ENCODE measurements at places on chromosomes 12 and 14.

GRCh38 chr14:33499687-33500086 lies 451.2 kb downstream of the EGLN3 start:
- no peak for DNase-seq

- no peak for DNase-seq
Measured at GRCh38 chr12:109720152-109720856, 6.7 kb downstream of the FAM222A start.

GRCh38 chr14:100740929-100741328 lies 14.2 kb downstream of the DLK1 start:
- DNase-seq: no peak

DNA sequence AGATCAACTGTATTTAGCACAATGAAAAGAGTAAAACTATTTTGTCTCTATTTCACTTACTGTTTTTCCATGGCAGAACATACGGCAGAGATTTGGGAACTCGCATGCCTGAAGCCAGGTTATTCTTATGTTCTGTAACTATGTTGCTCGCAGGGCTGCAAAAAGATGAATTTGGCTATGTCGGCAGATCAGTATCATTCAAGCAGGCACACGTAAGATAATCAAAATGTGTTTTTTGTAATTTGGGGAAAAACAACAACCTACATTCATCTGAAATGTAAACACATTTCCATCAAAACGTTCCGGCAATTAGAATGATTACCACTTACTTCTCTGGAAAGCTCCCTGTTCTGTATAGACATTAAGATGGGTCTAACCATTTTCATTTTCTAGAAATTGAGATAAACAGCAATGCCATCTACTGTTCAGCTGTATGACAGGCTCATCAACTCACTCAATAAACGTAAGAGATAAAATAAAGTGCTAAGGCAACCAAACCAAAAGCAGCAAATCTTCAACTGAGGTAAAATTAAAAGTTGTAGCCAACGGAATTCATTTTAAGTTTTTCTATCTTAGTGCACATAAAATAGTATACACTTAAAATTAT lies 13.0 kb downstream of the GTSF1 start:
- DNase-seq: no peak

DNA sequence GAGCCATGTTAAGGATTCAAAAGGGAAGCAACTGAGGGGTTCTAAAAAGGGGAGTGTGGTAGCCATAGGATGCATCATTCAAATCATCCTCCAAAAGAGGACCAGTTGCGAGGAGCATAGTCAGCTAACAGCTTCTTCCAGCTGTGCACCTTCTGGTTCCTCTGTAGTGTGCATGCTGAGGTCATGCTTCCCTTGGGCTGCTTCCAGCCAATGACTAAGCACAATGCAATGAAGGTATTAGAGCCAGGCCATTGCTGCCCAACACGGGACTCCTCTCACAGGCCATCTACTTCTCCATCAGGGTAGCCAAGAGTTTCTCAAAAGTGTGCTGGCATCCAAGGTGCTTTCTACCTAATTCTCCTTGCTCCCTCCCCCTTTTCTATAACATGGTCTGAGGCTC lies 69.2 kb upstream of the ARID2 start:
- no peak for DNase-seq

GRCh38 chr12:11684393-11684792 lies 34.9 kb downstream of the ETV6 start:
- DNase-seq: no peak

GRCh38 chr12:115103884-115104883 lies 420.2 kb upstream of the TBX3 start:
- DNase-seq: no peak

DNA sequence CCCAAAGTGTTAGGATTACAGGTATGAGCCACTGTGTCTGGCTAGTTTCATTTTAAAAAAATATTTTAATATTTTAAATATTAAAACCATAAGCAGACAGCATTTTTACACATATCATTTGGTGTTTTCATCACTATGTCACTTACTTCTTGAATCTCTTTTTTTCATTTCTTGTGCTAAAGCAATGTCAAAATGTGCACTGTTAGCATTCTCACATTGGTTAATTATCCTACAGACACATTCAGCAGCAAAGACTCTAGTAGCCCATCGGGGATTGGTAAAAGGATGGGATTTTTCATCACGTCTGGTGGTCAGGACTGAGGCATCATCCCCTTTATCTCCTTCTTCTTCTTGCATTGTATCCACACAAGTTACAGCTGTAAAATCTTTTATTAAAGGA lies 96.9 kb downstream of the HEATR5A start:
- DNase-seq: no peak

DNA sequence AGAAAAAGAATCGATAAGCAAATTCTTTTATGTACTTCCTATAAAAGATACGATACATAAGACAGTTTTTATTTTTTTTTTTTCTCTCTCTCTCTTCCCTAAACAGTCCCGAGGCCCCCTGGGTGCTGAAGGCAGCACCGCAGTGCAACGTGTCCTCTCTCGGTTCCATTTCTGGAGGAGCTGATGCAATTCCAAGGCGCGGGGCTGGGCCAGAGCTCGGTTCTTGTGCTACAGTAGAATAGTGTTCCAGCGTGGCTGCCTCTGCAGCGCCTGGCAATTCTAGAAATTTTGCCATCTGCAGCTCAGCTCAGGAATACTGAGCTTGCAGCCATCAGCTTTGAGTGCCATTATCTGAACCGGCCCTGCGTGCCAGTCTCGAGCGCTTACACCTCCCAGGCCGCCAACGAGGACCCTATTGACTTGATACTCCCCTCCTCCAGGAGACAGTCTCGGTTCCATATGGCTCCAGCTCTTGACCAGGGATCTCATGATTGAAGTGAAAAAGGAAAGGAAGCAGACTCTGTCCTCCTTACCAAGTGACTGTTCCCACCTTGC lies 630 bp downstream of the ALDH1L2 start:
- no peak for DNase-seq

- no peak for DNase-seq
Measured at GRCh38 chr14:78614593-78614992, 444.4 kb downstream of the NRXN3 start.

DNA sequence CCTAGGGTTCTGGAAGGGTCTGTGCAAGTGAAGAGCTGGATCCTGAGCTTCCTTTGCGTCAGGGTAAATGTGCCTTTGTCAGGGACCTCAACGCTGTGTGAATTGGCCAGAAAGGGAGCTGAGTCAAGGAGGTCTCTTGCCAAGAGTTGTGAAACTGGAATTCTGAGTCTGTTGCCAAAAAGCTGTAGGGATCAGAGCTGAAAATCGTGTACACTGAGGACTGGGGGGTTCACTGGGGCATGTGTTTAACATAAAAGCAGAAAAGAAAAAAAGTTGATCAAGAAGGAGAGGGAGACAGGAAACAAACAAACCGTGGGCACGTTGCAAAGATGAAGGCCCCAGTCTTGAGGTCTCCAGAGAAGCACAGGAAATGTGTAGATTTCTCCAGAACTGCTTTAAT lies 1081.5 kb downstream of the VRK1 start:
- DNase-seq: no peak

DNA sequence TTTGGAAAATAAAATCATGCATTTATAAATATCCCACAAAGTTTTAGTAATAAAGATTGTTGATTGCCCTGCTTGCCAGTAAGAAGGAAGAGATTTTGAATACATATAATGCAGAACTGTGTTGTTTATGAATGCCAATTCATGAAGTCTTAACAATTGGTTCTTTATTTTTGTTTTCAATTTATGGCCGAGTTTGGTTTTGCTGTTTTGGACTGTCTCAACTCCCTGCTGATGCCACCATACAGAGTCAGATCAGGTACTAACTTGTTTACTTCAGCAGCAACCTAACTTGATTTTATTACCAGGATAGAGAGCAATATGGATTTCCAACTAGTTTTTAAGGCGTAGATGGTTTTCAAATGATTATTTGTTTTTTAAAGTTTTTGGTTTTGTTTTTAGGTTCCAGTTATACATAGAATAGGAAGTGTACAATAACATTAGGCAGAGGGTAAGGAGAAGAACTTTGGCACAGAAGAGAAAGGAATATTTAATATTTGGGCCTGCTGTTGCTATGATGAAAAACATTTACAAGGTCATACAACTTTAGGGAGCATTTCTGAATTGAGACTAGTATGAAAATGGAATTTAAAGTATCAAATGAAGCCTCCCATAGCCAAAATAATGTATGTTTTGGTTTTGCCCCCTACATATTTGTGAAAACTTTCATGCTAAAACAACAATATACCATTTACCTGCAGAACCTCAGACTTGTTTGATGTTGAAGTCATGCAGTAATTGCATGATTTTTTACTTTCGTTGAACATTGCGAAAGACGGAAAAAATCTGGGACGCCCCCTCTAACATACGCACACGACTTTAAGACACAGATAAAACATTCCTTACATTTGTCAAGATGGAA lies 904 bp upstream of the FAM177A1 start:
- no peak for DNase-seq

- DNase-seq: no peak
Measured at GRCh38 chr12:42502682-42503081, 86.9 kb downstream of the PRICKLE1 start.

- no peak for DNase-seq
Measured at GRCh38 chr12:49893753-49894750, 9.6 kb downstream of the FAIM2 start.

GRCh38 chr12:24756479-24757024 lies 192.3 kb downstream of the BCAT1 start:
- DNase-seq: no peak

DNA sequence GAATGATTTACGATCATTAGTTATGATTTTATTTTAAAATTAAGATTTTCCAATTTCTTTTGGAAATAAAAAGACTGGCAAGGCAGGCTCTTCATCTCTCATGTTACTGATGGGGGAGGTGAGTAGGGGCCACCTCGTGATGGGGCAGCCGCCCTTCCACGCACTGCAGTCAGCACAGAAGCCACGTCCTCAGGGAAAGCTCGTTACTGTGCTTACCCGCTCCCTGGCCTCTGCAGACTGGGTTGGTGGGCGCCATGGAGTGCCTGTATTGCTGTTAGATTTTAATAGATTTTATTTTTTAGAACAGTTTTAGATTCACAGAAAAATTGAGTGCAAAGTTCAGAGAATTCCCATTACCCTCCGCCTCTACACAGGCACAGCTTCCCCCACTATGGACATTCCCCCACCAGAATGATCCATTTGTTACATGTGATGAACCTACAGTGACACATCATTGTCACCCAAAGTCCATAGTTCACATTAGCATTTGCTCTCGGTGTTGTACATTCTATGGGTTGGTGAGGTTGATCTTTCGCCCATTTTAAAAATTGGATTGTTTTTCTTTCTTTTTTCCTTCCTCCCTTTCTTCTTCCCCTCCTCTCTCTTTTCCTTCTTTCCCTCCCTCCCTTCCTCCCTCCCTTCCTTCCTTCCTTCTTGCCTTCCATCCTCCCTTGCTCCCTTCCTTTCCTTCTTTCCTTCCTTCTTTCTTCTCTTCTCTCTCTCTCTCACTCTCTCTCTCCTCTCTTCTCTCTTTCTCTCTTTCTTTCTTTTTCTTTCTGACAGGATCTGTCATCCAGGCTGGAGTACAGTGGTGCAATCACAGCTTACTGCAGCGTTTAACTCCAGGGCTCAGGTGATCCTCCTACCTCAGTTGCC lies 30.7 kb downstream of the ADGRD1 start:
- no peak for DNase-seq

DNA sequence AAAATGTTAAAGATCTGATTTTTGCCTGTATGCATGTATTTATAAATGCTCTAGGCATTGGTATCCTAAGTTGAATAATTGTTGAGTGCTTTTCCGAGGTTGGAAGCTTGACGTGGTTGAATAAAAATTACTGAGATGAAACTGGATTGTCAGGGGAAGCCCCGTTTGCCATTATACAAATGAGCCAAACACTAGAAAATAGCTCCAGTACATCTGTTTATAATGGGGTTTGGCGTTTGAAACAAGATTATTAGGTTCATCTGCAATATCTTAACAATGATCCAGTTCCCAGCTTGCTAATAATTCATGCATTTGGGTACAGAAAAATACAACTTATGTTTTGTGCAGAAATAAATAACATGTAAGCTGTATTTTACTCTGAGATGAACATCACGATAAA lies 789.6 kb downstream of the GALC start:
- no peak for DNase-seq

GRCh38 chr12:67645601-67646000 lies 2.9 kb upstream of the DYRK2 start:
- DNase-seq: no peak

DNA sequence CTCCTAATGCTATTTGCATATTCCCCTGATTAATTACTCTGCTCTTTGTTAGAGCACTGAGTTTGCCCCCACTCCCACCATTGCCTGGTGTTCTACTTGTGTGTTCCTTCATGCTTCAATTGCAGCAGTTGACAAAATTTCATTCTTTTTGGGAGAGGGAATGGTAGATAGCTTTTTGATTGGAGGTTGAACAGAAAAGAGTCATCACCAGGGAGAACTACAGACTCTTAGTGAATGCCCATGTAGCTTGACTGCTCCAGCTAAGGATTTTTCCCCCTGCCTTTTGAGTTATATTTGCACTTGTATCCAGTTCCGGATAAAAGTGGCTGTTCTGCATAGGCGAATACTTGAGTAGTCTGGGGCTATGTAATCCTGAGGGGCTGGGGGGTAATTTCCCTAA lies 183.9 kb downstream of the ETNK1 start:
- no peak for DNase-seq

GRCh38 chr12:124453419-124454351 lies 113.7 kb downstream of the NCOR2 start:
- DNase-seq: peak; percentile 69

DNA sequence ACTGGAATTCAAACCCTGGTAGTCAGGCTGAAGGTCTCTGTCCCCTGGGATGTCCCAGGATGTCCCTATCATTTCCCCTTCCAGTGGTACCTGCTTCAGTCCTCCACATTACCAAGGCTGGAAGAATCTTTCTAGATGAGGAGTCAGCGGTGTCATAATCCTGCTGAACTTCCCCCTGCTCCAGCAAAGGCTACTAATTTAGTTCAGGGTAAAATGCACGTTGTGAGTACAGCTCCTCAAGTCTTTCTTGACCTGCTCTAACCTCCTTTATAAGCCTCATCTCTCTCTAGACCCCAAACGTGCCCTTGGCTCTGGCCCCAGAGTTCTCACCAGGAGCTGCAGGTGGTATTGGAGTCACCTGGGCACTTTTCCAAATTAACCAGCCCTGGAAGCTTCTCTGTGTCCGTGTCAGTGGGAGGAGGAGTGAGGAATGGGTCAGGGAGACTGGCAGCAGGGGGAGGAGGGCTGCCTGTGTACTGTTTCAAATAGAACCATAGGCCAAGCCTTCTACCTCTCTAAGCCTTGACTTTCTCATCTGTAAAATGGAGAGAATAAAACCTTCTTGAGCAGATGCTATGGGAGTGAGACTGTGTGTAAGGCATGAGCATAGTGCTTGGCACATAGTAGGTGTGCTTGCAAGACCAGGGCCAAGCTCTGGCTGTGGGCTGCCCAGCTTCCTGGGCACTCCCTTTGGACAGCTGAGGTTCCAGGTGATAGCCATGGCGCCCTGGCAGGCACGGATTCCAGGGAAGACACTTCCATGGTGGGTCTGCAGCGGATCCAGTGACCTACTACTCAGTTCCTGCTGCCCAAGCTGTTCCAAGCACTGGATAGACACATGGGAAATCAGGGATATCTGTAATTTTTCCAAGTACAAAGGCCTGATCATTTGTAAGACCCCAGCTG lies 24.5 kb downstream of the ASB2 start:
- DNase-seq: no peak
